Right lobe of liver (tissue), 6 donors: ENCODE measurements at places on chromosomes 5 and 9.

DNA sequence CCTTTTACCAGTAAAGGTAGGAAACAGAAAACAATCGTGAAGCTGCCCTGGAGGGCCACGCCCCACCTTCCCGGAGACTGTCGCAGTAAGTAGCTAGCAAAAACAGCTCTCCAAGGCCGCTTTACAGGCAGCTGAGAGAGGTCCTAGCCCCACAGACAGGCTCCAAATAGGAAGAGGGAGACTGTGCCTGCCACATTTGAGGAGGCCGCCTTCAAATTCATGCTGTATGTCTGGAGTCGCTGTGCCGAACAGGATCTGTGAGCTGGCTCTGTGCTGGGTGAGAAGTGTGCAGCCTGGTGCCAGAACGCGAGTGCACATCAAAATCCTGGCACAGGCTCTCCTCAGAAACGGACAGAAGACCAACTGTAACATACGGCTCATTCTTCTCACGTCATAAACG, 582.2 kb downstream of the CETN3 start:
- DNase-seq = no peak

GRCh38 chr9:72119853-72120252, 29.4 kb upstream of the GDA start:
- DNase-seq = no peak

DNA sequence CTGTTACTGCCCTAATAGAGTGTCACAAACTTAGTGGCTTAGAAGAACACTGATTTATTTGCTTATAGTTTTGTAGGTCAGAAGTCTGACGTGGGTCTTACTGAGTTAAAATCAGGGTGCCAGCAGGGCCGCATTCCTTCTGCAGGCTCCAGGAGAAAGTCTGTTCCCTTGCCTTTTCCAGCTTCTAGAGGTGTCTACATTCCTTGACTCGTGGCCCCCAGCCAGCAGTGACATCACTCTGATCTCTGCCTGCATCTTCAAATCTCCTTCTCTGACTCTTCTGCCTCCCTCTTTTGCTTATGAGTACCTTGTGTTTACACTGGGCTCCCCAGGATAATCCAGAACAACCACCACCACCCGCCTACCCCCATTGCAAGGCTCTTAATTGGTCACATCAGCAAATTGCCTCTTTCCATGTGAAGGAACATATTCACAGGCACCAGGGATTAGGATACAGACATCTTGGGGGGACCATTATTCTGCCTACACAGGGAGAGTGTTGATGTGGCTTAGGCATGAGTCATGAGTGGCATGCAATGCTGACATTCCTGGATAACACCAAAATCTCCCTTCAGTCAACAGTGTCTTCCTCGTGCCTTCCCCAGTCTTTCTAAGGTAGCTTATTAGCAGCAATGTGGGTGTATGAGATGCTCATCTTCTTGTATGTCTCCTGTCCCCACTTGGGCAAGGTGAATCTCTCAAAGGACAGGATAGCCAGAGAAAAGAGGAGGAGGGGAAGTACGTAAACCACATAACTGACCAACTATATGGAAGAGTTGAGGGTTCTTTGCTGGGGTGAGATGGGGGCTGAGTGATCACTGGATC, 24.4 kb downstream of the CYFIP2 start:
- DNase-seq = no peak

- DNase-seq = no peak
These were observed 6.8 kb upstream of the RNF180 start for GRCh38 chr5:64158827-64159226.

DNA sequence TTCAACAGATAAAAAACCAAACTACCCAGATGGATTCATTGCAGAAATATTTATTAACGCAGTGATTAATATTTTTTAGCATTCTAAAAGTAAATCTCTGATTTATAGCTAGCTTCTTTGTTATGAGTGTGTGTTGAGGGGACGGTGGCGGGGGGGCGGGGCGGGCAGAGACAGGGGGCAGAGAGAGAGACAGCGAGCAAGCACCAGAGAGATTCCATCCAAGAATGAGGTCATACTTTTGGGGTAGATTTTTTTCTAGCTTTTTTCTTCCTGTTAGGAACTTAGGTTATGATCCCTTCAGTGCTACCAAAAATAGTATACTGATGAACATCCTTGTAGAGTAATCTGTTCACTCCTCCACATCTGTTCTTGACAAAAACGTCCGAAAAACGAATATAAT, 500 bp upstream of the ZNF883 start:
- DNase-seq = no peak

- DNase-seq = no peak
These were observed 54.0 kb upstream of the HSPB3 start for GRCh38 chr5:54401515-54401914.

DNA sequence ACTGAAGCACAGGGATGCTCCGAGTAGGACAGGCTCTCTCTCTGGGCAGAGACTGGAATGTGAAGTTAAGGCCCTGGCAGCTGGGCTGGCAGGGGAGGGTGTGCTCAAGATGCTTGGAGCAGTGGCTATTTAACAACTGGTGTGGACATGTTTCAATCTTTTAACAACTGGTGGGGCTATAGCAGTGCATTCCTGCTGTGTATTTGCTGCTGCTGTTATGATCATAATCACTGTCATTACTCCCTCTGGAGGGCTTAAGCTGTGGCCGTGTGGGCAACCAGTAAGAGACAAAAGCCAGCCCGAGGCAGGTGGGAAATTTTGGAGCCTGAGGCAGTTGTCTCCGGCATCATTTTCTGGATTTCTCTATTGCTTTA, 33.3 kb upstream of the PTGS1 start:
- no peak for DNase-seq

- no peak for DNase-seq
These were observed 367.1 kb upstream of the MPDZ start for GRCh38 chr9:13646500-13647021.

GRCh38 chr9:18825656-18826170, 207.3 kb downstream of the SAXO1 start:
- DNase-seq = no peak

GRCh38 chr9:97554566-97555075, 53.2 kb downstream of the TMOD1 start:
- no peak for DNase-seq

DNA sequence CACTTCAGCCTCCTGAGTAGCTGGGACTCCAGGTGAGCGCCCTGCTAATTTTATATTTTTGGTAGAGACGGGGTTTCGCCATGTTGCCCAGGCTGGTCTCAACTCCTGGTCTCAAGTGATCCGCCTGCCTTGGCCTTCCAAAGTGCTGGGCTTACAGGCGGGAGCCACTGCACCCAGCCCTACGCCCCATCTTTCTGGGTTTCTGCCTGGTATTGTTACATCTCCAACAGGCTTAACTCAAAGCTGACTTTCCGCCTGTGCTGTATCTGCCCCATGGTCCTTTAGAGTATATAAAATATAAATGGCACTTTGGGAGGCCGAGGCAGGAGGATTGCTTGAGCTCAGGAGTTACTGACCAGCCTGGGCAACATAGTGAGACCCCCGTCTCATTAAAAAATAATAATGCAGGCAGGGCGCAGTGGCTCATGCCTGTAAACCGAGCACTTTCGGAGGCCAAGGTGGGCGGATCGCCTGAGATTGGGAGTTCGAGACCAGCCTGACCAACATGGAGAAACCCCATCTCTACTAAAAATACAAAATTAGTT, 36.5 kb upstream of the GLDC start:
- no peak for DNase-seq

DNA sequence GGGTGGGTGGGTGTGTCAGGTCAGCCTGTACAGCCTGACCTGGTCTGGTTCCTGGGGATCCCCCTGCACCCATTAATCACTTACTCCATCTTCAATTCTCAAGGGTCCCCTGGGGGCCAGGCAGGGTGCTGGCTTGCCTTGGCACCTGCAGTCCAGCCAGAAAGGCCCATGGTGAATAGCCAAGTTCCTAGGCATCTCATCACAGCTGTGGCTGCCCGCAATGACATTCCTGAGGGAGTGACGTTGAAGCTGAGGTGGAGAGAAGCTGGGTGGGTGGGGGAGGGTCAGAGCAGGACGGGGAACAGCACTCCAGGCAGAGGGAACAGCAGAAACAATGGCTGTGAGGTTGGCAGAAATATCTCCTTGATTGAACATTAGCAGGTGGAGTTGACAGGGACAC, 10.6 kb downstream of the HMCN2 start:
- DNase-seq = no peak

- DNase-seq = no peak
These were observed 73.8 kb upstream of the KLF9 start for GRCh38 chr9:70488098-70488792.

DNA sequence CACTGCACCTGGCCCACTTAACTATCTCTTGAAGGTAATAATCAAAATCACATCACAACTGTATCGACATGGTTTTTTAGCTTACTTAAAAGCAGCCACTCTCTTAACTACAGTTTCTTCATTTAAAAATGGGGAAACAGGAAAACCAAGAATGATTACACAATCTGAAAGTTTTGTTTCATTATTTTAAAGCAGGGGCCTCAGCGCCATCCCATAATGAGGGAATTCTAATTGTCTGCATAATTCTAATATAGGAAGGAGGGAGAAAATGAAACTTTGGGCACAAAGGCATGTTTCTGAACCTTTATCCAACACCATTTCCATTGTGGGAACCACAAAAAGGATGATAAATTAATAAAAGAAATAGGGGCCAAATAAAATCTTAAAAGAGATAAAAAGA, 7.6 kb downstream of the HACD4 start:
- DNase-seq = no peak

- DNase-seq = no peak
These were observed 149.2 kb upstream of the KLF9 start for GRCh38 chr9:70563431-70564204.

DNA sequence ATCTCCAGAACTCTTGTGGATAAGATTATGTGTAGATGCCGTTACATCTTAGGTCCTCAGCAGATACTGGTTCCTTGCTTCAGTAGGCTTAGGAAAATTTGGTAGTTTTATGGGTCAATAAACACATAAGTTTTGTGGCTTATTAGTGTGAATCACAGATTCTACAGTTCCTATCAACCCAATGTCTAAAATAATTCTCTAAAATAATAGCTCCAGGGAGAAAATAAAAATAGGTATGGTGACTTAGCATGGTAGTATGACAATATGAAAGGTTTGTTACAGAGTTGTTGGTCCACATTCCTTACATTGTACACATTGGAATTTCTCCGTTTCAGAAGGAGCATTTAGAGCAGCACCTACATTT, 91.7 kb downstream of the AOPEP start:
- no peak for DNase-seq

GRCh38 chr9:70290626-70291025, 31.8 kb downstream of the SMC5 start:
- no peak for DNase-seq

DNA sequence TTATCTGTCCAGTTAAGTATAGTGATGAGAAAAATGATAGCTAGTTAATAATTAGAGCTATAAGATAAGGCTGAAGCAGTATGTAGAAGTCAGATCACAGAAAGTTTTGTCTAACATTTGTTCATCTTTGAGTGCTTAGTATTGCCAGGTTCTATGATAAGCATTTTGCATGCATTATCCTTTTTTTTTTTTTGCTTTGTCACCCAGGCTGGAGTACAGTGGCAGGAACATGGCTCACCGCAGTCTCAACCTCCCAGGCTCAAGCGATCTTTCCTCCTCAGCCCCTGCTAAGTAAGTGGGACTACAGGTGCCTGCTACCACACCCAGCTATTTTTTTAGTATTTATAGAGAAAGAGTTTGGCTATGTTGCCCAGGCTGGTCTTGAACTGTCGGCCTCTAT, 17.5 kb downstream of the BAAT start:
- no peak for DNase-seq

DNA sequence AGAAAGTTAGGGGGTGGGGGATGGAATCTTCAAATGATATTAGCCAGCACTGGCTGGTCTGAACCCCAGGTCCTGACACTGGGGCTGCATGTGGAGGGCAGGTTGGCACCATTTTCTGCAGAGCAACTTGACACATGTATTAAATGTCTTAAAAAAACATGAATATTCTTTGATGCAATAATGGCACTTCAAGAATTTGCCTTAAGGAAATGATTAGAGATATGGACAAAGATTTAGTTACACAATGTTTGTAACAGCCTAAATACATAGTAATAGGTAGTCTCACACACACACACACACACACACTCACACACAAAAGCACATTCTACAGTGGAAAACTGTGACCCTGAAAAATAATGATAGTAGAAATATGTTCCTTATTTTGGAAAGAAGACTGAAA, 3.6 kb downstream of the SVEP1 start:
- no peak for DNase-seq

DNA sequence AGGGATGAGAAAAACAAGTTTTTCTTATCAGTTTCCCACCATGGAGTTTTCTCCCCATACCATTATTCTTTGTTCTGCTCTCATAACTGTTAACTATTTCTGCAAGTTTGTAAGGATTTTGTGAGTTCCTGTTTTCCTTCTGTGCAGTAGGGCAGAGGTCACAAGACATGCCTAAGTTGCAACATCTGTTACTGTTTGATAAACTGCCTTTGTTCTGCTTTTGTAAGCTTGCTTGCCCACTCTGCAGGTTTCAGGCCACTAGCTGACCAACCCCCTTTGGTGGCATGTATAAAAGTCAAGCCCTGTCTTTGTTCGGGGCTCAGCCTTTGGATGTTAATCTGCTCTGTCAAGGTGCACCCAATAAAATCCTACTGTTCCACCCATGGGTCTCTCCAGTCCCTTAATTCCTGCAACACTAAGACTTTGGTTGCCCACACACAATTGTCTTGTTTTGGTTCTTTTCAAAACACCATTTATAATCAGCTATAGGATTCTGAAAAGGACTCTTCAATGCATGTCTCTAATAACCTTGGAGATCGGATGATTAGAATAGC, 545.4 kb downstream of the CDH9 start:
- no peak for DNase-seq

DNA sequence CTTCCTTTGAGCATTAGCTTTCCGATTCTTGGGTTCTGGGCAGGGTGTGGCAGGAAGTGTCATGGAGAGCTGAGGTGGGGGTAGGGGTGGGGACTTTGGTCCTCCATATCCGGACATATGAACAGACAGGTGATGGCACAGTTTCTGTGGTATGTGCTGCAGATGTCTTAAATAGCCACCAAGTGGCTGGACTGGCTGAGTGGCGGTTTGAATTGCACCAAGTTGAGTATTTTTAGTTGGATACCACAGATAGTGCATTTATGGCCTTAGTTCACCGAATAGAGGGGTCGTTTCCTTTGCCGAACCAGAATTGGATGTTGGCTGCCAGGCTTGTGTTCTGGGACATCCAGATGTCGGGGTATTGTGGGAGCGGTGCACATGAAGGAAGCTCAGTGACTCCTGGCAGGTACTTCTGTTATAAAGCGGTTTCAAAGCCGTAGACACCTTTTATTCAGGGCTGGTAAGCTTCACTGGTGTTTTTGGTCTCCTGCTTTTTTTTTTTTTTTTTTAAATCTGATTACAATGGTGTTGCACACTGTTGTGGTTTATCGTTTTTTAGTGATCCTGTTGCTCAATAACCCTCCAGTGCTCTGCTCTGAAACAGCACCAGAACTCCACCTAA, 15.1 kb upstream of the TNFAIP8 start:
- DNase-seq = no peak

GRCh38 chr5:82924226-82925060, 152.8 kb downstream of the TMEM167A start:
- no peak for DNase-seq

GRCh38 chr9:72856972-72857623, 95.8 kb downstream of the ALDH1A1 start:
- no peak for DNase-seq

- no peak for DNase-seq
These were observed 25.6 kb downstream of the ISOC1 start for GRCh38 chr5:129120158-129120581.
